Adrenal gland (tissue), 19 donors: ENCODE measurements at places on chromosomes 11 and 22. TPM values are rescaled to one million over a fixed set of nuclear protein-coding genes. Genes with fewer than 3 reads are reported as not detected.
A peak's percentile ranks its signal among the peaks of the same experiment; 100 is the strongest.

DNA sequence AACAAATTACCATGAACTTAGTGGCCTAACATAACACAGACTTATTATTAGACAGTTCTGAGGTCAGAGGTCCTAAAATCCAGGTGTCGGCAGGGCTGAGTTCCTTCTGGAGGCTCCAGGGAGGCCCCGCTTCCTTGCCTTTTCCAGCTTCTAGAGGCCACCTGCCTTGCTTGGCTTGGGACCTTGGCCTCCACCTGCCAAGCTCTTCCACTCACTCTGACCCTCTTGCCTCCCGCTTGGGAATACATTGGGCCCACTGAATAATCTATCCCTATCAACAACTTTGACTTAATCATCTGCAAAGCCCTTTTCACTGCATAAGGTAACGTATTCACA, 3.2 kb upstream of the MS4A10 start:
- no peak overlapping the region for H3K27ac ChIP-seq
- no peaks in the 10 kb centered on the region for H3K36me3 ChIP-seq
- no peak overlapping the region for H3K4me3 ChIP-seq
- H3K4me1 ChIP-seq = no peaks in the 10 kb centered on the region
- DNase-seq = no peak

- no peak overlapping the region for H3K4me3 ChIP-seq
- no peaks in the 10 kb centered on the region for H3K27me3 ChIP-seq
- no peaks in the 10 kb centered on the region for H3K36me3 ChIP-seq
- H3K4me1 ChIP-seq = no peaks in the 10 kb centered on the region
These were observed 74.3 kb upstream of the ARHGAP42 start for GRCh38 chr11:100612766-100613165.

GRCh38 chr11:43516316-43516850, 157.7 kb downstream of the TTC17 start:
- no peak overlapping the region for H3K4me3 ChIP-seq
- no peaks in the 10 kb centered on the region for H3K4me1 ChIP-seq
- no peaks in the 10 kb centered on the region for H3K36me3 ChIP-seq
- no peak overlapping the region for H3K27ac ChIP-seq

GRCh38 chr11:115085461-115086210, 407.3 kb downstream of the NXPE2 start:
- no peaks in the 10 kb centered on the region for H3K36me3 ChIP-seq
- no peak overlapping the region for H3K4me3 ChIP-seq
- no peak overlapping the region for H3K27ac ChIP-seq
- DNase-seq = no peak
- no peaks in the 10 kb centered on the region for H3K4me1 ChIP-seq

GRCh38 chr11:117239295-117239694, 6.8 kb downstream of the RNF214 start:
- H3K4me3 ChIP-seq = no peak overlapping the region
- no peak overlapping the region for H3K27ac ChIP-seq
- DNase-seq = no peak
- H3K27me3 ChIP-seq = no peaks in the 10 kb centered on the region
- peaks cover 10% of the 10 kb centered on the region for H3K4me1 ChIP-seq

DNA sequence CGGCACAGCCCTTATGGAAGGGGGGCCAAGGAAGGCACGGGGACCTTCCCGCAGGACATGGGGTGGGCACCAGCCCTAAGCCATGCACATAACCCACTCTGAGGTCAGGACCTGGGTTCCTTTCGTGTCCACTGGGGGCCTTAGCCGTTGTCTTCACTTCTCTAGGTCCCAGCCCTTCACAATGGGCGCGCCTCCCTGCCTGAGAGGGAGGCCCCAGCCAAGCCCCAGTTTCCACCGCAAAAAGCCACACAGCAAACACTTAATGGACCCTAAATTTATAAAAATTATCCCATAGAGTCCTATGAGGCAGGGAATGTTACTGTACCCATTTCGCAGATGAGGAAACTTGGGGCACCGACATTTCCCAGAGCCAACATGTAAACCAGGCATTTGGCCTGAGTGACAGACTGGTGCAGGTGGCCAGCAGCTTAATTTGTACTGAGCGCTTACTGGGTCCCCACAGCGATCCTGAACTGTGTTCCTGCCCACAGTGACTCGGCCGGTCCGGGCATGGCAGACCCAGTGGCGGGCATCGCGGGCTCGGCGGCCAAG, 1.2 kb downstream of the GAS2L1 start:
- H3K27me3 ChIP-seq = no peaks in the 10 kb centered on the region
- H3K4me3 ChIP-seq = peak overlapping the region; percentile 93
- peak overlapping the region; percentile 76 for H3K27ac ChIP-seq
- H3K36me3 ChIP-seq = no peaks in the 10 kb centered on the region

DNA sequence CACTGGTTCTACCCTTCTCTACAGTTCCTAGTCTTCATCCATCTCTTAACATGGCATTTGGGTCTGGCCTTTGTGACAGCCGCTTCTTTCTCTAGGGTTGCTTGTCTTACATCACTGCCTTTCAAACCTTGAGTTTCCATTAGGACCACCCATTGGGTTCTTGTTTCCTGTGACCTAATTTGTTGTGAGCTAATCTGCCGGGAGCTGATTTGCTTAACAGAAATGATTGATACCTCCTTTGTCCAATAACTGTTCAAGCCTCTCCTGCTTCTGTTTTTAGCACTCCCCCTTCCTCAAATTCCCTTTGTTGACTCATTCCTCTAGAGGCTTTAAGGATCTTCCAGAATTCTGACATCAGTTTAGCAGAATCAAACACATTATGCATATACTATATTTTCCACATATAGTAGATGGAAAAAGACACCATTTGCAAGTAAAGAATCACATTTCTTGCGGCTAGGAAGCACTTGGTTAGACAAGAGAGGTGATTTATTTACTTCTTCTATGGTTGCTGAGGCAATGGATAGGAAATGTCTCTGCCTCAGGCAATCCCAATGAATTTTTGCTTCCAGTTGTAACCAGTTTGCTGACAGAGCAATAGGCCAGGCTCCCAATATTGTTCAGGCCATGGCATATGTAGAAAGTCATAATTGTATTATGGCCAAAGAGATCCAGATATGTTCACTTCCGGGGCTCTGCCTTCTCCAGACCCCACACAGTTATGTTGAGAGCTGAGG, 130.7 kb downstream of the SNX19 start:
- no peak overlapping the region for H3K4me3 ChIP-seq
- no peaks in the 10 kb centered on the region for H3K4me1 ChIP-seq
- no peaks in the 10 kb centered on the region for H3K36me3 ChIP-seq
- H3K27me3 ChIP-seq = no peaks in the 10 kb centered on the region
- no peak overlapping the region for H3K27ac ChIP-seq

GRCh38 chr11:10592331-10592730, 23.9 kb upstream of the LYVE1 start:
- no peaks in the 10 kb centered on the region for H3K36me3 ChIP-seq
- no peak overlapping the region for H3K27ac ChIP-seq
- no peak overlapping the region for H3K4me3 ChIP-seq
- DNase-seq = no peak

GRCh38 chr11:101269990-101270660, 140.5 kb upstream of the PGR start:
- H3K4me3 ChIP-seq = no peak overlapping the region
- DNase-seq = no peak
- H3K27ac ChIP-seq = no peak overlapping the region
- H3K36me3 ChIP-seq = no peaks in the 10 kb centered on the region
- H3K27me3 ChIP-seq = no peaks in the 10 kb centered on the region

GRCh38 chr11:12524865-12525264, 147.5 kb downstream of the PARVA start:
- H3K4me3 ChIP-seq = no peak overlapping the region
- H3K27me3 ChIP-seq = no peaks in the 10 kb centered on the region
- H3K36me3 ChIP-seq = no peaks in the 10 kb centered on the region
- DNase-seq = no peak
- no peak overlapping the region for H3K27ac ChIP-seq

DNA sequence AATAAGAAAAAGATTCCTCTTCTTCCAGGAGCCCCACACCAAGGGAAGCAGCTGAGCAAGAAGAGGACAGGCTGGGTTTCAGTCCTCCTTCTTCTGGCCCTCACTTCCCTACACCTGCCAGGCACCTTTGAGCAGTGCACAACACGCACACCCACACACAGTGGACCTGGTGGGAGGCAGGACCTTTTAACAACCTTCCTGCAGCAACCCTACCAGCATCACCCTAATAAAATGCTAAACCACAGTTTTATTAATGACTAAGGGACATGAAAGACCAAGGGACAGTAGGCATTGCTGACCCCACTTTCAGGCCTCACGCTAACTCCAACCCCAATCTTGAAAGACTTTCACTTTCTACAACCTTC, 12.2 kb downstream of the ARAP1 start:
- no peak for DNase-seq
- H3K36me3 ChIP-seq = no peaks in the 10 kb centered on the region
- H3K27me3 ChIP-seq = no peaks in the 10 kb centered on the region
- H3K27ac ChIP-seq = no peak overlapping the region
- no peak overlapping the region for H3K4me3 ChIP-seq

GRIA4 gene
- total RNA-seq = 1.9 TPM

TREH gene
- not detected for total RNA-seq

CRYBB2 gene
- not detected for total RNA-seq

ABCC8 gene
- total RNA-seq = 14.4 TPM

DNA sequence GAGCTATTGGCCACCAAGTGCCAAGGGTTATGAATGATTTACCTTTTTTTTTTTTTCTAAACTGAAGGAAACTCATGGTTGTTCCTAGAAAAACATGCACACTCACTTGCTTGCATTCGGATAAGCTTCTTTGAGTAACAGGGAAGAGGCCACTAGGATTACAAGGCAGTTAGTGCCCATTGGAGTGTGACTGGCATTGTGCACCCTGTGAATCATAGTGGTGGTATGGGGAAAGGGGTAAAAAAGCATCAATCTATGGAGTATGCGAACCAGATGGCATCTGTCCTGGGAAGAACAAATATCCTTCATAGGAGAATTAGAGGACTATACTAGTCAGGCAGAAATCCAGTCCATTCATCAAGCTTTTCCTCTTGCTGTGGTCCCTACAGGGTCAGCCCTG, 24.2 kb downstream of the CD44 start:
- H3K4me3 ChIP-seq = no peak overlapping the region
- H3K4me1 ChIP-seq = peaks cover 9% of the 10 kb centered on the region
- H3K27me3 ChIP-seq = no peaks in the 10 kb centered on the region
- H3K36me3 ChIP-seq = no peaks in the 10 kb centered on the region

FAM180B gene
- not detected for total RNA-seq
